ENCODE measurements at places on chromosomes 5 and 9. TPM values are rescaled to one million over a fixed set of nuclear protein-coding genes. Genes with fewer than 3 reads are reported as not detected.

SPATA31C1 gene
- total RNA-seq: not detected

FBP2 gene
- not detected for total RNA-seq

ATP10B gene
- not detected for total RNA-seq

WWC1 gene
- 97.2 TPM for total RNA-seq

FAM153A gene
- not detected for total RNA-seq

ECM2 gene
- total RNA-seq: 0.24 TPM

TEX53 gene
- not detected for total RNA-seq

DRD1 gene
- total RNA-seq: 0.48 TPM

ADGRV1 gene
- 0.69 TPM for total RNA-seq
